ENCODE measurements at places on chromosomes 11 and 22.

GRCh38 chr11:134464196-134464595 lies 52.2 kb upstream of the B3GAT1 start:
- no peak for DNase-seq

GRCh38 chr11:47869544-47870393 lies 21.6 kb upstream of the NUP160 start:
- DNase-seq, result no peak

GRCh38 chr11:70174547-70175235 lies 28.4 kb upstream of the FADD start:
- DNase-seq, result no peak

- no peak for DNase-seq
Observed at GRCh38 chr11:2122222-2122906, 16.8 kb downstream of the IGF2 start.

GRCh38 chr11:122040464-122040863 lies 75.6 kb downstream of the BLID start:
- no peak for DNase-seq

DNA sequence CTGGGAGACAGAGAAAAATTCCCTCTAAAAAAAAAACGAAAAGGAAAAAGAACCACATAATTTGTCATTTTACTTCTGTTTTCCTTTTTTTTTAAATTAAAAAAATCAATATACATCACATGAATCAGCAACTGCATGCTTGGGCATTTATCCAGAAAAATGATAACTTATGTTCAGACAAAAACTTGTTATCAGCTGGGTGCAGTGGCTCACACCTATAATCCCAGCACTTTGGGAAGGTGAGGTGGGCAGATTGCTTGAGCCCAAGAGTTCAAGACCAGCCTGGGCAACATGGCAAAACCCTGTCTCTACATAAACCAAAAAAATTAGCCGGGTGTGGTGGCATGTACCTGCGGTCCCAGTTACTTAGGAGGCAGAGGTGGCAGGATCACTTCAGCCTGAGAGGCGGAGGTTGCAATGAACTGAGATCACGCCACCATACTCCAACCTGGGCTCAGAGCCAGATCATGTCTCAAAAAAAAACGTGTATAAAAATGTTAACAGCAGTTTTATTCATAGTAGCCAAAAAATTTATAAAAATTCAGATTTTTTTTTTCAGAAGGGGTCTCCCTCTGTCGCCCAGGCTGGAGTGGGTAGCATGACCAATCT lies 28.5 kb downstream of the AMBRA1 start:
- DNase-seq, result no peak

DNA sequence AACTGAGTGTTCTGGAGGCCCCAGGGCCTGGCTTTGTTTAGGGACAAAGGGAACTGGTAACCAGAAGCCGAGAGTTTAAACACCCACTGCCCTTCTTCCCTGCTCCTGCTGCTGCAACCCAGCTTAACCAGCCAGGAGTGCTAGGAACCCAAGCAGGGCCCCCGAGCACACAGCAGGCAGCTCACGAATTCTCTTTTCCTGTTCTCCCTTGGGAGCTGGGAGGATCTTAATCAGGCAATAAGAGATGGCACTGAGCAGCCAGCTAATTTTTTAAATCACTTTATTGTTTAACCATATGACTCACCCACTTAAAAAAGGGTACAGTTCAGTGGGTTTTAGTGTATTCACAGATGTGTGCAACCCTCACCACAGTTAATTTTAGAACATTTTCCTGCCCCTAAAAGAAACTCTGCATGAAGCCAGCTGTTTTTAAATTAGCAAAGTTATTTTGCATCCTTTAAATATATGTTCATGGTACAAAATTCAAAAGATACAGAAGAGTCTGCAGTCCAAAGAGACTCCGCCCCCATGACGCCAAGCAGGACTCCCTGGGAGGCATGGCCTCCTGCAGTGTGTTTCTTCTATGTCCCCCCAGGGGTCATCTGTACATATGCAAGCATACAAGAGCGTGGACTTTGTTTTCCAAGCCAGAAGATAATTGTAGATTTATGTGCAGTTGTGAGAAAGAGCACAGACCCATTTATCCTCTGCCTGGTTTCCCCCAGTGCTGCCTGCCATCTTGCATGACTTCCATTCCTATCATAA lies 18.9 kb upstream of the PPP6R3 start:
- no peak for DNase-seq

GRCh38 chr22:21832291-21833290 lies 34.9 kb downstream of the MAPK1 start:
- no peak for DNase-seq

DNA sequence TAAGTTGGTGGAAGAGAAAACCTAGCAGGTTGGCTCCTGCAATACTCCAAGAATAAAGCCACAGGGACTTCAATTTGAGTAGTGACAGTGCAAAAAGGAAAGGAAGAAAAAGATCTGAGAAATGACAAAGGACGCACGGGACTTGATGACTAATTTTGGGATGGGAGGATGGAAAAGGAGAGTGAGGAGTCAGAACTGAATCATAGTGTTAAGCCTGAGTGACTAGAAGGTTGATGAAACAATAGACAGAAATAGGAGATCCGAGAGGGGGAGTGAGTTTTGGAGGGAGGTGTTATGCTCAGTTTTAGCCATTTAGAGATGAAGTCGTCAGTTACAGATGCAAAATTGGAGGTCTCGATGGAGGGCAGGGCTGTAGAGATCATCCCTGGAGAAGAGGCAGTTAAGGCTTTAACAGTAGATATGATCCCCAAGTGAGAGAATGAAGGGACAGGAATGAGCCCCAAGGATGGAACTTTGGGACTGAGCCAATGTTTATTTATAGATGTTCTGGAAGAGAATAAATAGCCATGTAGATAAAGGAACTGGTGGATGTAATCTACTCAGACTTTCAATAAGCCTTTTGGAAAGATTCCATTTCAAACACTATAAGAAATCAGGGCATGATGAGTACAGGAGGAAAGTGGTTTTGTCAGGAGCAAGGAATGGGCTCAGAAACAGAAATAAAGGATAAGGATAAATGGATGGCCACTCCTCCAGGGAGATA lies 108.9 kb upstream of the NCAM1 start:
- DNase-seq, result no peak

DNA sequence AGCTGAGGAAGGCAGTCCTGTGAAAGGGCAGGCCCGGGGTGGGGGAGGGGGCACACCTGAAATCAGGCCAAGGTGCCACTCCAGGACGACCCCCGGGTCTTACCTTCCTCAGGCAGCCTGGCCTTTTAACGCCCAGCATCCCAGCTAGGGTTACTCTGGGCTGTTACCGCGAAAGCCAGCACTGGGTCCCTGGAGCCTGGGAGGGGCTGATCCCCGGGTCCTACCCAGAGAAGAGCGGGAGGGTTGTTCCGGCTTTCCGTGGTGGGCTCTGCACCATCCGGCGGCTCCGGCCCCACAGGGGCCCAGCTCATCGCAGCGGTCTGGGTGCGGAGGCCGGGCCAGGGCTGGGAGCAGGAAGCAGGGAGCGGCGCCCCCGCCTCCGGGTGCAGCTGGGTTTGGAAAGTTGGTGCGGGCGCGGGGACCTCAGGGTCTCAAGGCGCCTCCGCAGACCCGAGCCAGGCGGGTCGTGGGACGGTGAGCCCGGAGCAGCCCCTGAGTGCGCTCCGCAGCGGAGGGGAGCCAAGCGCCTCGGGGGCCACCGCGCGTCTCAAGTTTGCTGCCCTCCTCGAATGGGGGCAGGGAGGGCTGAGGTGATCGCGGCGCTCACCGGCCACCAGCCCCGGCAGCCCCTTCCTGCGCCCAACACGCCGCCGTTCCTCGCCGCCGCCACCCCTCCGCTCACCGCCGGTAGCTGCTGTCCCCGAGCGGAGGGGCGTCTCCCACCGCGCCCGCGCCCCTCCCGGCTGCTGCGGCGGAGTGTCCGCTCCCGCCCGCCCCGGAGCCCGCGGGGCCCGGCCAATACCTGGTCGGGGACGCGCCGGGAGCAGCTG lies 831 bp downstream of the CHST1 start:
- DNase-seq, result no peak

GRCh38 chr11:122101625-122102291 lies 14.3 kb downstream of the BLID start:
- DNase-seq, result no peak

DNA sequence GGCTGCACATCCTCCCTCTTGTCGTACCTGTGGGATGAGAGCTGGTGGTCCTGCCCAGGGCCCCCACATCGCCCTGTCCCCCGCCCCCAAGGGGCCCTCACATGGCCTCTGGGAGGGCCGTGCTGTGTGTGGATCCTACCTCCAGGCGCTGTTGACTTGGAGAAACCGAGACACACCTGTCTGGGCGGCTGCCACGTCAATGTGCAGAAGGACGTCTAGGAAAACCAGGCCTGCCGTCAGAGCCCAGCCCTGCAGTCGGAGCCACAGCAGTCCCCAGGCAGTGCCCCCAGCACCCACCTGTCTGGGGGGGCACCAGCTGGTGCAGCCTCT lies 14.2 kb downstream of the ALG12 start:
- DNase-seq, result no peak

- no peak for DNase-seq
Observed at GRCh38 chr22:35591714-35592417, 25.3 kb downstream of the MB start.

DNA sequence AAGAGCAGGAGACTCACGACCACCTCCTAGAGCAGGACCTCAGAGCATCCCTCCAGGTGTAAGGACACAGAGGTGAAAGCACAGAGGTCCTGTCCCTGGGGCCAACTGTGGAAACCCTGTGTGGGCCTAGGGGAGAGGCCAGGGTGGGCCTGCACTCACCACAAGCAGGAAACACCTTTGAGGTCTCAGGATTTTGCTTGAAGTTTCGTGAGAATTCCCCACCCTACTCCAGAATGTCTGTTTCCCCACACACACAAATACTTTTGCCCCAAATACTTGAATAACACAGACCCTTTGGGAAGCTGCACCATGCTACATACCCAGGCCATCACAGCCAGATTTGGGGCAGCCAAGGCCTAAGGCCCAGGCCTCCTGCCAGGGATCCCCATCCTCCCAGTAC lies 18.1 kb downstream of the SLC43A3 start:
- DNase-seq, result no peak

- no peak for DNase-seq
Observed at GRCh38 chr22:49081926-49082325, 745.7 kb downstream of the BRD1 start.

DNA sequence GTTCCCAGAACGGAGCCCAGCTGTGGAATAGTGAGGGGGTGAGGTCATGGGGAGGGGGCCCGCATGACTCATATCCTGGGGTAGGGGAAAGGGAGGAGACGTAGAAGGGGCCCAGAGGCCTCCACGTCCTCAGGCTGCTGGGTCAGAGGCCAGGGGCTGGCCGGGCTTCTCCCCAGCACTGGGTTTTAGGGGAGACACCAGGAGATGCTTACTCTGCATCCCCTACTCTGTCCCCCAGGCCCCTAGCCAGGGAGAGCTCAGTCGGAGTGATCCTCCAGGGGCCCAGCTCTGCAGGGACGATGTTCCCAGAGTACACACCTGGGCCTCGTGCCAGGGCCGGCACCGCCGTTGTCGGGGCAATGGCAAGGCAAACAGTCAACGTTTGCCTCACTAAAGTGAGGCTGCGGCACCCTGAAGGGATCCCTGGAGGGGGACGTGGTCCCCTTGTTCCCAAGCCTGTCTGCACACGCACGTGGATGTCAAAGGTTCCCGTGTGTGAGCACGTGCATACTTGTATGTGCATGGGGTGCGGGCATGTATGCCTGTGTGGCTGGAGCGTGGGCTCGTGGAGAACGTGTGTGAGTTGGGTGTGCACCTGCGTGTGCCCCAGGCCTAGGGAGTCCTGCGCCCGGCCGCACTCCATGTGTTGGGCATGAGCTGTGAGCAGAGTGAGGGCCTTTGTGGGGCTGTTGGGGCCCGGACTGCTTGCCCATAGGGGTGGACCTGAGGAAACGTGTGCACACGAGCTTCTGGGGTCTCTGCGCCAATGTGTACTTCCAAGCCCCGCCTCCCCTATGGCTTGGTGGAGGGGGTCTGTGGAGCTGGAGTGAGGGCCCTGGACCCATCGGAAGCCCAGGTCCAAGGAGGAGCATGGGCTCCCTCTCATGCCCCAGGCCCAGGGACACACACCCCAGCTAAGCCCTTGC lies 14.2 kb downstream of the PRR33 start:
- DNase-seq, result no peak

DNA sequence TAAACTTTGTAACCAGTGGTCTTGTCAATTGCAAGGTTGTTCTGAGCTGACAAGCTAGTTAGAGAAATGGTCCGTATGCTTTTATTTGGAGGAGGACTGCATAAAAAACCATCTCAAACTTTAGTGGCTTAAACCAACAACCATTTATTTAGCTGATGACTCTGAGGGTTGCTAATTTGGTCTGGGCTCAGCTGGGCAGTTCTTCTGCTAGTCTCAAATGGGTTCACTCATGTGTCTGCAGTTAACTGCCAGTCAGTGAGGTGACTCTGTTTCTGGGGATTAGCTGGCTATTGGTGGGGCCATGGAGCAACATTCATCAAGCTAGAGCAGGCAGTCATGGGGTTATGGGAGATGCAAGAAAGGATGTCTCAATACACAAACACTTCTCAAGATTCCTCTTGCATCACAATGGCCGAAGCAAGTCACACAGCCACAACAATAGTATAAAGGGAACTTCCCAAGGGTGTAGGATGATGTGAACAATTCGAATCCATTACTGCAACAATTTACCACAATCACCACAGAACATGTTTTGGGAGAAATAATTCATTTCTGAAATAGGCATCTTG lies 521.9 kb downstream of the INSC start:
- no peak for DNase-seq

DNA sequence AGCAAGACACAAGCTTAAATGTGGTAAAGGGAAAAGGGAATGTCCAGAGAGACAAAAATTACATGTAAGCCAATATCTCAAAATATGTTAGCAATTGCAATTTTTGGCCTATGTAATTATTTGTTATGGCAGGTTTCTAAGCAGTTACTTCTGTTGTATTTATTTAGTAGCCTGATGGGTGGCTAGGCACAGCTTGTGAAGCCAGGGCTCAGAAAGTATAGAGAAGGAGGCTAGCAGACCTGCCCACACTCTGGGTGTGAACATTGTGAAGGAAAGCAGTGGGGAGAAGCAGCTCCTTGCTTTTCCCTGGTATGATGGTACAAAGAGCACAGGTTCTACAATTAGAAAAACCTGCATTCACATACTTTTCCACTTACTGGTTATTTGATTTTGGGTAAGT lies 196.5 kb upstream of the PGR start:
- DNase-seq, result no peak

DNA sequence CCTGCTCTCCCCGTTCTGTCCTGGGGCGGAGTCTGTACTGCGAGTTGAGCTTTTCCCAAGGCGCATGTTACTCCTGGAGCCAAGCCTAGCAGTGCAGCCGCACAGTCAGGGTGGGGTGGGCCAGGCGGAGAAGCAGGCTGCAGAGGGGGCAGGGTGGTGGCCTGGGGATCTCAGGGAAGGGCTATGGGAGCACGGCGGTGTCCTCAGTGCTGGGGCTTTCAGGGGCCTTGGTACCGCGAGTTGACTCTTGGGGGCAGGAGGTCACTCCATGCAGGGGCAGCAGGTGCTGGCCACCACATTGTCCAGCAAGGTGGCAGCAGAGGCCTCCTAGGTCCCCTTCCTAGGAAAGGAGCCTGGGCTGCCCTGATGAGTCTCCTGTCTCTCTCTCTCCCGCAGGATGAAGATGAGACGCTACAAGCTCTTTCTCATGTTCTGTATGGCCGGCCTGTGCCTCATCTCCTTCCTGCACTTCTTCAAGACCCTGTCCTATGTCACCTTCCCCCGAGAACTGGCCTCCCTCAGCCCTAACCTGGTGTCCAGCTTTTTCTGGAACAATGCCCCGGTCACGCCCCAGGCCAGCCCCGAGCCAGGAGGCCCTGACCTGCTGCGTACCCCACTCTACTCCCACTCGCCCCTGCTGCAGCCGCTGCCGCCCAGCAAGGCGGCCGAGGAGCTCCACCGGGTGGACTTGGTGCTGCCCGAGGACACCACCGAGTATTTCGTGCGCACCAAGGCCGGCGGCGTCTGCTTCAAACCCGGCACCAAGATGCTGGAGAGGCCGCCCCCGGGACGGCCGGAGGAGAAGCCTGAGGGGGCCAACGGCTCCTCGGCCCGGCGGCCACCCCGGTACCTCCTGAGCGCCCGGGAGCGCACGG lies 14.9 kb upstream of the MIEF1 start:
- DNase-seq, result no peak

All from activated CD4-positive, alpha-beta T cell treated with anti-CD3 and anti-CD28 coated beads, Interleukin-2, amount 10 ng/mL, durations not matched to agents 24 days and 14 days (primary cell).